Breast epithelium (tissue), 4 donors: ENCODE measurements at places on chromosomes 7 and 10. TPM values are rescaled to one million over a fixed set of nuclear protein-coding genes. Genes with fewer than 3 reads are reported as not detected.

Gene CALCR
- 0.15 TPM for total RNA-seq

Gene PNLIP
- total RNA-seq = not detected

Gene EBLN1
- total RNA-seq = not detected

Gene PON2
- 119 TPM for total RNA-seq

Gene SPDYE2B
- total RNA-seq = not detected

Gene AKR1E2
- 21.1 TPM for total RNA-seq

Gene SLC39A12
- 0.16 TPM for total RNA-seq

Gene SUN3
- not detected for total RNA-seq

Gene C10orf95
- not detected for total RNA-seq

Gene STEAP4
- 165 TPM for total RNA-seq

Gene MDFIC
- total RNA-seq = 146 TPM

Gene WNT2
- total RNA-seq = 2.4 TPM

Gene AGMO
- 1.6 TPM for total RNA-seq

Gene PCLO
- total RNA-seq = 5.3 TPM

Gene TEX47
- total RNA-seq = not detected

Gene HOXA9
- 9.0 TPM for total RNA-seq

Gene CDK6
- 12.8 TPM for total RNA-seq

Gene NEUROD6
- not detected for total RNA-seq

Gene LOXL4
- 6.9 TPM for total RNA-seq

Gene BBS9
- total RNA-seq = 49.5 TPM

Gene TUBAL3
- not detected for total RNA-seq

Gene PTF1A
- total RNA-seq = not detected

Gene AKR1C8
- 0.33 TPM for total RNA-seq

Gene IFIT1
- total RNA-seq = 10.2 TPM

Gene TACR2
- total RNA-seq = 0.66 TPM

Gene UCMA
- total RNA-seq = not detected

Gene HOXA10
- total RNA-seq = 2.3 TPM

Gene HYAL4
- 0.15 TPM for total RNA-seq

Gene DNAJC9
- 24.3 TPM for total RNA-seq

Gene NEUROG3
- total RNA-seq = not detected

Gene IKZF1
- total RNA-seq = 14.2 TPM

Gene ANKRD61
- total RNA-seq = 0.33 TPM

Gene MRLN
- not detected for total RNA-seq

Gene SPAM1
- total RNA-seq = not detected

Gene TMEM176A
- 66.5 TPM for total RNA-seq

Gene NODAL
- total RNA-seq = not detected

Gene BAG3
- 29.9 TPM for total RNA-seq

Gene KCNIP2
- total RNA-seq = 20.6 TPM

Gene DPYSL4
- total RNA-seq = 2.1 TPM

Gene PLEKHS1
- 30.0 TPM for total RNA-seq

Gene SH2D4B
- total RNA-seq = not detected

Gene PON1
- total RNA-seq = 0.66 TPM

Gene HTR7
- 1.8 TPM for total RNA-seq

Gene ANXA8
- 29.4 TPM for total RNA-seq

Gene LRRC18
- not detected for total RNA-seq

Gene TFR2
- 0.48 TPM for total RNA-seq

Gene COL1A2
- total RNA-seq = 113 TPM
